Dermis microvascular lymphatic vessel endothelial cell (primary cell): ENCODE measurements at places on chromosomes 12 and 14.

DNA sequence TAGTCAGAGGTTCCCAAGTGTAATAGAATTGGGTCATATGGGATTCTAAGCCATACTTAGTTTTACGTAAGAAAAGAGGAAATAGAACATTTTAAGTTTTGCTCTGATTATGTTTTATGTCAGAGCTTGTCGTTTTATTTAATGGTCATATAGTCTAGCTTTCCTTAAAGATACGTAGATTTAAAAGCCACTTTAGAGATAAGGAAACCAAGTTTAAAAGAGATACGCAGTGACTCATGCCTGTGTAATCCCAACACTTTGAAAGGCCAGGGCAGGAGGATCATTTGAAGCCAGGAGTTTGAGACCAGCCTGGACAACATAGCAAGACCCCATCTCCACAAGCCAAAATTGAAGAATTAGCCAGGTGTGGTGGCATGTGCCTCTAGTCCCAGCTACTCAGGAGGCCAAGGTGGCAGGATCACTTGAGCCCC is 19.5 kb downstream of the MAPK1IP1L start:
- DNase-seq: no peak

GRCh38 chr14:32494609-32495434 is 165.7 kb downstream of the AKAP6 start:
- no peak for DNase-seq

DNA sequence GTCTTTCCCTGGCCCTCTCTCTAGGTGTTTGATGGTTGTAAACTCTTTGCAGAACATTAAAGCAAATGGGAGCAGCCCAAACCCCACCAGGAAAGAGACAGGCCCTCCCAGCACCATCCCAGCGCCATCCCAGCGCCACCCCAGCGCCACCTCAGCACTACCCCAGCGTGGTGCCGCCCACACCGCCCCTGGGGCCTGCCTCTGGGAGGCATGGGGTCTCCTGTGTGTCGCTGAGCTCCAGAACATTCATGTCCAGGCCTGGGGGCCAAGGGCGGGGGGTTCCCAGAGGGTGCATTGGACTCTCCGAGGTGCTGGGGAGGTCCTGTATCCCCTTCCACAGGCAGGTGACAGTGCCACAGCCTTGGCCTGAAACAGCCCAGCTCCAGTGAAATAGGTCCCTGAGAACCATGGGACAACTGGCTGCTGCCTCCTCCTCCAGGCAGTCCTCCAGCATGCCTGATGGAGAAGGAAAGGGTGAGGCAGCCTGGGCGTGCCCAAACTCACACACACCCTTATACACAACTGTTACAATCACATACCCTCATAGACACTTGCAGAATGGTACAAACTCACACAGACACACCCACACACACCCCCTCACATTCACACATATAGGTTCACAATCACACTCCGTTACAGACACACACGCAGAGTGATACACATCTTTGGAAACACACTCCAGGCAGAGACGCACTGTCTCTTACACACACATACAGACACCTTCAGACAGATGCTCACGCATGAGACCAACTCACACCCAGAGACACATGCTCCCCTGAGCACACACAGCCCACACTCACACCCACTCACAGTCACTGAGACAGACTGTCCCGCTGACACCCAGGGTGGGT is 44.4 kb upstream of the NCOR2 start:
- DNase-seq: no peak

GRCh38 chr14:54207075-54207474 is 189.7 kb upstream of the CDKN3 start:
- DNase-seq: no peak

GRCh38 chr12:31620311-31620710 is 29.4 kb upstream of the DENND5B start:
- no peak for DNase-seq

DNA sequence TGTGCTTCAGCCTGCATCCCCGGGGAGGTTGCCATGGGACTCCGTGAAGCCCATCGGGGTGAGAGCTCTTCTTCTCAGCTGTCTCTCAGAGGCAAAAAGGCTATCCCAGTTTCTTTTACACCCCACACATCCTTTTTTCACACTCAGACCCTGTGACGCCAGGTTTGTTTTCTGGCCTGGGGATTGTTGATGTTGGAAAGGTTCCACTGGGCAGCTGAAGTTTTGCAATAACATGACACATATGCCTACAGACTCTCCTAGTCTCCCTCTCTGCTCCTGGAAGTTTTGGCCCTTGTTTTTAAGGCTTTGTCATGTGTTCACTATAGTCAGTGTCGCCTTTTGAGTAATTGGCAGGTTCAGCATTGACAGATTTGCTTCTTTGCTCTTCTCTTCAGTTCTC is 118.6 kb downstream of the SMOC1 start:
- DNase-seq: peak; percentile 44

DNA sequence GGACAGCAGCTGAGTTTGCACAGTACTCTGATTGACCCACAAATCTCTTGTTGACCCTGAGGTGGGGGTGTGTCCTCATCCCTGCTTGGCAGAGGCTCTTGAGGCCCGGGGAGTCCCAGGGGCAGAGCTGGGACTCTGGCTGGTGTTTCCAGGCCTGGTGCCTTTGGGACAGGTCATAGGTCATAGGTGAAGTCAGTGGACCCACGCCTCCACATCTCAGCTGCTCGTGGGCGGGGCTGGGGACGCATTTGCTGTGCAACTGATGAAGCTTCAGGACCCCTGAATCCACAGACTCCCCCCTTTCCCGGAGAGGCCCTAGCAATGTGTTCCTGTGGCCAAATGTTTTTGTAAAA is 408 bp upstream of the CACNA2D4 start:
- no peak for DNase-seq

DNA sequence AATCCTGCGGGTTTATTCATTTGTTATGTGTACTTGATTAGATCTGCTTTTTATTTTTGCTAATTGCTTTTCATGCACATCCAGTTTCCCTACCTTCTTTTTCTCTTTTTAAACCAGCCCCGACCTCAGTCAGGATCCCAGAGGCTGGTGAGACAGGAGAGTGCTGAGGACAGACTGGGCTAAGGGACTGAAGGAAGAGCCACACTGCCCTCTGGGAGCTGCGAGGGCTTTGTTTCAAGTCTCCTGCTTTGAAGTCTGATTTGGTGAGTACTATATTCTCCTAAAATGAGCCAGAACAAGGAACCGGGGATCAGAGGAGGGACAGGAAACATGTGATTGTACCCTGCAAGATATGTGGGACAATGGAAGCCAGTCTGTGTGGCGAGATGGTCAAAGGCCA is 23.9 kb downstream of the PRICKLE1 start:
- no peak for DNase-seq

DNA sequence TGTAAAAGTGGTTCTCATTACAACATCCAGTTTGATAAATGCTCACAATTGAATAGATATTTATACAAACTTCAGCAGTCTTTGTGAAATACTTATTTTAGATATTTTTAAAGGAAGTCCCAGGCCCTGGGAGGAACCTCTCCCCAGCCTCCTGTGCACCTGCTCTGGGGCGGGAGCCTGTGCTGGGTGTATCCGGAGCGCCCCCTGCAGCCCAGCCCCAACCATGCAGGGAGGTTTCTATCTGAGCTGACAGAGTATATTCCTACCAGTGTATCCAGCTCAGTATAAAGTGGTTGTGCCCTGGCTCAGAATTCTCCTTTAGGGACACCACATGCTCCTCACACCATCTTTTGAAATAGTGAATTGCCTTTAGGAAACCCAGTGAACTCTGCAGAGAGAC is 851.8 kb downstream of the TMEM121 start:
- no peak for DNase-seq

DNA sequence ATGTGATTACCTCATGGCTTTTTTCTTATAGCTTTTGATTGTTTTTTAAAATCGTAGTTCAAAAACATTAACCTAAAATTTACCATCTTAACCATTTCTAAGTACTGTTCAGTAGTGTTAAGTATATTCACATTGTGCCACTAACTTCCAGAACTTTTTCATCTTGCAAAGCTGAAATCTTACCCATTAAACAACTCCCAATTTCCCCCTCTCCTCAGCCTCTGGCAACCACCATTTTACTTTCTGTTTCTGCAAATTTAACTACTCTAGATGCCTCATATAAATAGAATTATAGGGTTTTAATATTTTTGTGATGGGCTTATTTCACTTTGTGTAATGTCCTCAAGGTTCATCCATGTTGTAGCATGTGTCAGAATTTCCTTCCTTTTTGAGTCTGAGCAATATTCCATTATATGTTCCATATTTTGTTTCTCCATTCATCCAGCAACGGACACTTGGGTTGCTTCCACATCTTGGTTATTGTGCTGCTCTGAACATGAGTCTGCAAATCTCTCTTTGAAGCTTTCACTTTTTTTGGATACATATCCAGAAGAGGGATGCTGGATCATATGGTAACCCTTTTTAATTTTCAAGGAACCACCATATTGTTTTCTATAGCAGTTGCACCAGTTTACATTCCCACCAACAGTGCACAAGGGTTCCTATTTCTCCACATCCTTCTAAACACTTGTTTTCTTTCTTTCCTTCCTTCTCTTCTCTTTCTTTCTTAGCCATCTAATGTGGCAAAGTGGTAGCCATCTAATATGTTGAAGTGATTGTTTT is 5.0 kb downstream of the HIF1A start:
- no peak for DNase-seq

DNA sequence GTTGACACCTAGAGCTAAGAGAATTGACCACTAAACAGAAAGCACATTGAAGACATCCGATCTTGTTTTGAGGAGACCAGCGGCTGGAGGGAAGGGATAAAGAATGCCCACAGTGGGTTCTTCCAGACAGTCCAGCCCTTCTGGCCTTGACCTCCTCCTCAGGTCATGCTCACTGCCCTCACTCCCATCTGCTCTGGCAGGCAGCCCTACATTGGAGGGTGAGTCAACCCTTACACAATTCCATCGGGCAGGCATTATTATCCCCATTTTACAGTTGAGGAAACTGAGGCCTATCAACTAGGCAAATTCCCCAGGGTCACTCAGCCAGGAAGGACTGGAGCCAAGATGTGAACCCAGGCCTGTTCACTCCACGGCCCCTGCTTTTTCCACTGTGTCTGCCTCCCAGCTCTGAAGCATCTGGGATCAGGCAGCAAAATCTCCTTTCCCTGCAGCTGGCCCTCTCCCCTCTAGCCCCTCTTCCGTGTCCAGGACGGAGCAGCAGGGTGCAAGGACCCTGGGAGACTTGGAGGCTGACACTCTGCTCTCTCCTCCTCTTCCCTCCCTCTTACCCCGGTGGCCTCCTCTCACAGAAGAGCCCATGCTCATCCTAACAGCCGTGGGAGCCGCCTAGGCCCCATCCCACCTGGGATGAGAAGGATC is 5.3 kb downstream of the SCNN1A start:
- DNase-seq: no peak

- DNase-seq: no peak
These were observed 66.1 kb downstream of the DYRK2 start for GRCh38 chr12:67714648-67715047.

- no peak for DNase-seq
These were observed 23.6 kb downstream of the FBRSL1 start for GRCh38 chr12:132513458-132514135.

DNA sequence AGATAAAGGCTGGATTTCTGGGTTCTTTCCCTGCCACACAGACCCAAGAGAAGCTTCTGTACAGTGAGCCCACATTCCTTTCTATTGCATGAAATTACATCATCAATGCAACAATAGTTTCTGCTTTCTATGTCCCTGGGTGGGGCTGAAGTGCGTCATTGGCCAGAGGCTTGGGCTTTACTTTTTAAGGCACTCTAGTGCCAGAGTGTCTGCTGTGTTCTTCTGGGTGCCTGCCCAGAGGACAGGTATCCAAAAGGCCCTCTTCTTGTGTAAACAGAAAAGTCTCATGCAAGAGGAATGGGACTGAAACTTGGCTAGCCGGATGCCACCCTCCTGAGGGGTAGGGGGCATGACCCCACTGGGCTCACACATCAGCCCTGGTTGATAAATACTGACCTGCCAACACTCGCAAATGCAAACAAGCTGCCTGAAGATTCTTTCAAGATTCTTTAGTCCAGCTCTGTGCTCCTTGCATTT is 5.9 kb downstream of the KRT86 start:
- peak; percentile 43 for DNase-seq

- DNase-seq: no peak
These were observed 160.1 kb downstream of the EPS8 start for GRCh38 chr12:15629108-15629507.
